ENCODE measurements at places on chromosomes 5 and 9.

DNA sequence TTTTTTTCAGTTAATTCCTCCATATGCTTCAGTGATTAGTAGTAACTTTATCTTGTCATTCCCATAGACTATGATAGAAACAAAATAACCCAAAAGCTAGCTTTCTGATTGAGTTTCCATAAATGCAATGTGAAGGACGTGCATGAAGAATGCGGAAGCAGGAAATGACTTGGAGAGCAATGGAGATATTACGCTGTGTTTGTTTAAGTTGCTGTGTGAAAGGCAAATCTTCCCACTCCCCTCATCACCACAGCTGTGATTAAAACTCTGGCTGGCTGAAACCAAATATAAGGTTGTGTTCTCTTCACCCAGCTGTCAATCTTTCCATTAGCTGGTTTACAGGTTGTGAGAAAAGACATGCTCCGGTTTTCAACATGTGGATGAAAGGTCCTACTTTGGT is 83.9 kb downstream of the NR2F1-AS1 start:
- no peak for DNase-seq

GRCh38 chr5:131720714-131721113 is 76.1 kb downstream of the FNIP1 start:
- DNase-seq = no peak

GRCh38 chr9:123087359-123087888 is 54.0 kb downstream of the GPR21 start:
- DNase-seq = no peak

GRCh38 chr5:140346348-140347221 is at the start of gene HBEGF:
Gene HBEGF (minus strand): TSS chr5:140346603. CDS start chr5:140346328, 275 bp downstream.
- DNase-seq = peak; percentile 14

DNA sequence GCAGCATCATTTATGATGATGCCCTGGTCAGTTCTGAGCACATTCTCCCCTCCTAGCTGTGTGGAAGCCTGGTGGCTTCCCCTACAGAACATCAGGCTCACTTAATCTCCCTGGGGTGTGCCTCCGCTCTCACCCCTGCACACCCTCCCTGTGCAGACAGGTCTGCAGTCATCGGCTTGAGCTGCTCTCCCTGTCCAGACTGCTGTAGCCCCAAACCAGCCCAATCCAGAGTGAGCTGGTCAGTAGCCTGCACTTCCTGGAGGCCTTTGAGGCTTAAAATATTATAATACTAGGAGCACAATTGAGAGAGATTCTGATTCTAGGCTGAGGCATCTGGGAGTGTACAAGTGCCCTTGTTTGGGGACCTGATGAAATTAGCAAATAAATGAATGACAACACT is 60.2 kb downstream of the PPARGC1B start:
- DNase-seq = no peak

DNA sequence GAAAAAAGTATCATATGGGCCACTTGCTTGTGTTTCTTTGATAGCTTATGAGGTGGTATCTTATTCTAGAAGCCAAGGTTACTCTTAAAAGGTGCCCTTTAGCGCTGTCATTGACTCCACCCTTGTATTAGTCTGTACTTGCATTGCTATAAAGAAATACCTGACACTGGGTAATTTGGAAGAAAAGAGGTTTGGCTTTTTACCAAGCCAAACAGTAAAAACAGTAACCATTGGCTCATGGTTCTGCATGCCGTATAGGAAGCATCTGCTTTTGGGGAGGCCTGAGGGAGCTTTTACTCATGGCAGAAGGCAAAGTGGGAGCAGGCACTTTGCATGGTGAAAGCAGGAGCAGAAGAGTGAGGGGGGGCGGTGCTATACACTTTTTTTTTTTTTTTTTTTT is 87.4 kb downstream of the TEK start:
- DNase-seq = no peak

DNA sequence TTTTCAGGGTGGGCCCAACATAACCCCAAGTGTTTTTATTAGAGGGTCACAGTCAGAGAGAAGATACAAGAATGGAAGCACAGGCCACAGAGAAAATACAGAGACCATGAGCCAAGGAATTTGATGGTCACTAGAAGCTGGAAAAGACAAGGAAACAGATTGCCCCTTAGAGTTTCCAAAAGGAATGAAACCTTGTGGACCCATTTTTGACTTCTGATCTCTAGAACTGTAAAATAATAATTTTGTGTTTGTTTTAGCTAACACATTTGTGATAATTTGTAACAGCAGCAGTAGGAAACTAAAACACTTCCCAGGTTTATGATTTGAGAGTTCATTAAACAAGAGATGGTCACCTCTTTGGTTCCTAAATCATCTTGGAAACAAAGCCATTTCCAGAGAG is 21.8 kb downstream of the CDKN2A start:
- DNase-seq = no peak

GRCh38 chr5:167999182-167999581 is 292.3 kb upstream of the WWC1 start:
- no peak for DNase-seq

GRCh38 chr9:37999588-38000189 is 69.3 kb downstream of the SHB start:
- no peak for DNase-seq

GRCh38 chr5:157747173-157747740 is 3.7 kb downstream of the LSM11 start:
- no peak for DNase-seq

- DNase-seq = no peak
Observed at GRCh38 chr9:37746448-37747270, 6.9 kb upstream of the TRMT10B start.

GRCh38 chr5:40627706-40628105 is 52.0 kb upstream of the PTGER4 start:
- DNase-seq = no peak

GRCh38 chr5:155794795-155795194 is 532.2 kb upstream of the SGCD start:
- no peak for DNase-seq

DNA sequence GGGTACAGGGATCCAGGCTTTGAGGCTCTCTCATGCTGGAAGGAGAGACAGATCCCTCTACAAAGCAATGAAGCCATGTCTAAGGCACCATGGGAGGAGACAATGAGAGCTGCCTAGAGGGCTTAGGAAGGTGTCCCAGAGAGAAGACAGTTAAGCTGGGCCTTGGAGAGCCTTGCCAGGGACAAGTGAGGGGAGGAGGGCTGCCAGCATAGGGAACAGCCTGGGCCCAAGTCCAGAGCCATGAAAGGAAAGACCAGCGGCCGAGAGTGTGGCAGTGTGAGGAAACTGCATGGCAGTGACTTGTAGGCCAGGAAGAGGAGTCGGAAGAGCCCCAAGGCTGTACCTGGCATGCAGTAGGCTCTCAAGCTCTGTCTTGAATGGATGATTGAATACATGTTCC is 88.5 kb downstream of the PSD2 start:
- DNase-seq = no peak

DNA sequence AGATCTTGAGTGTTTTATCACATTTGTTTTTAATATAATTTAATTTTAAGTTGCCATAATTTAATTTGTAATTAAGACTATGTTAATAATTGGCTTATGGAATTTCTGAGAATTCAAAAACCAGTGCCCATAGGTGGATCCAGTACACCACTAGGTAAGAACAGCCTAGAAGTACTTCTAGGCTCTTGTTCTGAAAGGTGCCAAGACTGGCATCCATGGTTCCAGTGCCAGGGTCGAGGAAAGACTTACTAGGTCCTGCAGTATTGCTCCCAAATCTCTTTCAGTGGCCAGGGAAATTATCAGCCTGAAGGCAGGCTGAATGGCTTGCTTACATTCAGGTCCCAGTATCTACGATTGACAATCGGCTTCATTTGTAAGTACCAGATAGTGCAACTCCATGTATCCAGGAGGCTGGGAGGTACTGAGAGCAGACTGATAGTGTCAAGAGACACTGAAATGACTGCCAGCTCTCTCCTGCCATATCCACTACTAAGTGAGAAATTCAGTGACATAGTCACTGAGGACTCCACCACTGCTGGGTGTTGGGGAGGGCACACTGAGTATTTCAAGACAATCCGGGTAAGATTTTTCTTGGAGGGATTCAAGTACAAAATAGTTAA is 159.2 kb upstream of the CCDC152 start:
- no peak for DNase-seq

DNA sequence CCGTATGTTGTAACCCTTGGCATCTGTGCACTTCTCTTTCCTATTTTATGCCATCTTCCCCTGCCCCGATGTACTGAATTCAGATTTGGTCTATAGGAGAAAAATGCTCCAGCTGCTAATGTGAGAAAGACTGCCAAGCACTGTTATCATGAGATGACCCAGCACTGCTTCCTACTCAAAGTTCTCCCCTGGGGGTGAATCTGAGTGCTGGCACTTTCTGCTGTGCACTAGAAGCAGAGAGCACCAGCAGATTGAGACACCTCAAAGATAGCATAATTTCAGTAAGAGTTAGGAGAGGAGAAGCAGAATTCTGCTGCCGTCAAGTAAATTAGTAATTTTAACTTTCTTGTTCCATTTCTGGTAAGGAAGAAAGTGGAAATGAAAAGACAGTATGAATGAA is 92.8 kb upstream of the ACOT12 start:
- DNase-seq = no peak

GRCh38 chr9:21031091-21031807 is at the start of gene HACD4:
Gene HACD4 (minus strand): TSS chr9:21031640. CDS start chr9:21031590, 50 bp downstream.
- DNase-seq = peak; percentile 48

GRCh38 chr9:27572566-27572917 is 739 bp downstream of the C9orf72 start:
- peak; percentile 47 for DNase-seq

DNA sequence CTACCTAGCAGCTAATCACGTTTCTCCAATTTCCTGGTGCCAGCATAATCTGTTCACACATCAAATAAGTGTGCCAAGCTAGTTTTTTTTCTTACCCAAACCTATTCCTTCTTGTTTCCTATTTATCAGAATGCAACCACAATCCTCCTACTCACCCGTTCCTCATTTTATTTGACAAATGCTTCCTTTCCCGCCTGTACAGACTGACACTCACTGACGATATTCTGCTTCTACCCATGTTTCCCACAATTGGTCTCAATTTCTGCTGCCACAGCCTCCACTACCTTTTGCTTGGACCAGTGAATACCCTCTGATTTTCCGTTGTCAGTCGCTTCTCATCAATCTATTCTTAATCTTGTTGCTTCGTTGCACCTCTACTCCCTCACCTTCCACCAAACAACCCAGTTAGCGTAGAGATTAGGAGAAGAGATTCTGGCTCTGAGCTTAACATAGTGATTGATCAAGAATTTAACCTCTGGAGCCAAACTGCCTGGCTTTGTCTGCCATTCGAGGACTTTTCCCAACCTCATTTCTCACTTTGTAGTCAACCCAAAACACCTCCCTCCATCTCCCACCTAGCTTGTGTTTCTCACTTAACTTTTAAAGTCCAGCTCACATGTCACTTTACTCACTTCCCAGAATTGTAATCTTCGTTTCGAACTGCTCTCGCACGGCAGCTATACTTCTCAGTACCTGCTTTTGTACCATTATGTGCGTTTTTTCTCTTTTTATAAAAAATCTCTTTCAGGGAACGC is 729 bp upstream of the TMEM38B start:
- DNase-seq = no peak

- no peak for DNase-seq
Observed at GRCh38 chr9:101362450-101362849, 22.4 kb downstream of the BAAT start.

- no peak for DNase-seq
Observed at GRCh38 chr9:91833096-91833877, 116.7 kb downstream of the ROR2 start.

GRCh38 chr5:10645671-10646070 is 81.8 kb downstream of the ANKRD33B start:
- no peak for DNase-seq

DNA sequence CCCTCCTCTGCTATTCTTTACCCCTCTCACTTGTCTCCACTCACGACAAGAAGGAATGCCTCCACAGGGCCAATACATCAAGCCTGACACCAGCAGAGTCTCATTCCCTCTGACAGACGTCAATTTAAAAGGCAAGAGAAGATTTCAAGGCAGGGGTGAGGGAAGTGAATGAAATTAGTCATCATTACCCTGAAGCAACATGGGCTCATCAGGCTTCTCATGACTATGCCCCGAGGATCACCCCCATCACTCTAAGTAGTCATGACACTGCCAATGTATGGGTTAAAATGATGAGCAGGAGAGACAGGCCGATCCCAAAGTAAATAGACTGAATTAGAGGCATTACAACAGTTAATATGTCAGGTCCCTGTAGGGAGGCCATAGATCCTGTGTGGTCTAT is 504.4 kb downstream of the TLE4 start:
- no peak for DNase-seq

GRCh38 chr5:144391044-144391443 is 220.4 kb downstream of the KCTD16 start:
- DNase-seq = no peak

GRCh38 chr5:98906756-98907355 is 22.0 kb downstream of the CHD1 start:
- no peak for DNase-seq

DNA sequence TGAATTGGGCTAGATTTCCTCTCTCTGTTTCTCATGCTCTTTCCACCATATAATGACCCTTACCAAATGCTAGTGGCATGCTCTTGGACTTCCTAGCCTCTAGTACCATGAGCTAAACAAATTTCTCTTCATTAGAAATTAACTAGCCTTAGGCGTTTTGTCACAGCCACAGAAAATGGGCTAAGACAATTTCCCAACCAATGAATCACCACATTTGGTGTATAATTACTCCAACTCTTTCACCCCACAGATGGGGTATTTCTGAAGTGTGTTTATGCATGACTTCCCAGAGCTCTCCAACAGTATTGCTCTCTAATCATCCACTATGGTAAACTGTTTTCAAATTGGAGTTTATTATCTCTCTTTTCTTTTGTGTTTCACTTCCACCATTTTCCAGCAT is 1041.1 kb upstream of the COX7C start:
- DNase-seq = no peak

GRCh38 chr5:3801967-3802366 is 206.3 kb downstream of the IRX1 start:
- no peak for DNase-seq

DNA sequence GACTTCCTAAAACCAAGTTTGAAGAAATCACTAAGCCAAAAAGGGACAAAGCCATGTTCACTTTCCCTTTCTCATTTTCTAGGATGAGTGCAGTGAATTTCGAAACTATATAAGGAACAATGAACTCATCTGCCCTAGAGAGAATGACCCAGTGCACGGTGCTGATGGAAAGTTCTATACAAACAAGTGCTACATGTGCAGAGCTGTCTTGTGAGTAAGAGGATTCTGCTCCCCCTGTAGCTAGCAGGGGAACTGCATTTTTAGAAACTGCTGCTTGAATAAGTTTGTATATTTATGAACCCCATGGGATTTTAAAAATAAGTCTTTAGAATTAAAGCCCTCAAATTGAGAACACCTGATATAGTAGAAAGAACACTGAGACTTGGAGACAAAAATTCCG is 42.7 kb upstream of the SPINK14 start:
- no peak for DNase-seq
